ENCODE measurements at places on chromosomes 2 and 18.
A peak's percentile ranks its signal among the peaks of the same experiment; 100 is the strongest.

DNA sequence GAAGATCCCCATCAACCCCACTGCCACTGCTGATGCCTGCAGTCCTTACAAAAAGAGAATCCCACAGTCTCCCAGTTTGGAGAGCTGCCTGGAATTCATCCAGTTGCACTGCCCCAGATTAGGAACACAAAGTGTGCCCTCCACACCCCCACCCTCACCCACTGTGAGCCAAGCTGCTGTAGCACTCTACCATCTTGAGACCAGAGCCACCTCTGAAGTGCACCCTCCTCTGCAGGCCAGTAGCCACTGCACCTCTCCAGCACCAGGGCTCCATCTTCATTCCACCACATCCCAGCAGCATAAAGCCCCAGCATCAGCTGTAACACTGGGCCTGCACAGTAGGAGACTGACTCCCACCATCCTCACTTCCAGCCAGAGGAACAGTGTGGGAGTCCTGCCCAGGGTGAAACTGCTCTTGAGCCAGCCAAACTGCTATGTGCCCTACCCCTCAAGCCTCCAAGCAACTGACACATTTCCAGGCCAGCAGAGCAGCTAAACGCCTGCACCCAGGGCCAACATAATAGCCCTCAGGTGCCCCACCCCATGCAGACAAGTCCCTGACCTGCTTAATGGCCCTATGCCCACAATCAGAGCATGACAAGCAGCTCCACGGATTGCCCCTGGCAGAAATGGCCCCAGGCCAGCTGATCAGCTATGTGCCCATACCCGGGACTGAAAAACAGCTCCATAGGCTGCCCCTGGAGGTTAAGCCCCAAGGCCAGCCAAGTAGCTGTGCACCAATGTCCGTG is 206.0 kb downstream of the ATAD2B start:
- H3K27ac ChIP-seq = no peak overlapping the region
- peaks cover 7% of the 10 kb centered on the region for H3K4me1 ChIP-seq
- H3K36me3 ChIP-seq = no peaks in the 10 kb centered on the region
- H3K27me3 ChIP-seq = no peaks in the 10 kb centered on the region
- DNase-seq = no peak

GRCh38 chr2:118644190-118644589 is 203.3 kb downstream of the EN1 start:
- DNase-seq = no peak
- no peaks in the 10 kb centered on the region for H3K4me1 ChIP-seq
- no peak overlapping the region for H3K27ac ChIP-seq
- no peak overlapping the region for H3K4me3 ChIP-seq

- H3K36me3 ChIP-seq = no peaks in the 10 kb centered on the region
- peaks cover 14% of the 10 kb centered on the region for H3K4me1 ChIP-seq
- no peak overlapping the region for H3K27ac ChIP-seq
- no peaks in the 10 kb centered on the region for H3K27me3 ChIP-seq
- H3K4me3 ChIP-seq = no peak overlapping the region
- DNase-seq = no peak
These were observed 616.6 kb downstream of the ZEB2 start for GRCh38 chr2:143903172-143903856.

- peaks cover 10% of the 10 kb centered on the region for H3K4me1 ChIP-seq
- H3K27ac ChIP-seq = no peak overlapping the region
- no peaks in the 10 kb centered on the region for H3K27me3 ChIP-seq
- no peak overlapping the region for H3K4me3 ChIP-seq
These were observed 24.4 kb upstream of the ACKR3 start for GRCh38 chr2:236545248-236545658.

GRCh38 chr2:6556755-6557154 is 309.0 kb downstream of the CMPK2 start:
- H3K27ac ChIP-seq = no peak overlapping the region
- H3K36me3 ChIP-seq = no peaks in the 10 kb centered on the region
- DNase-seq = no peak
- H3K27me3 ChIP-seq = no peaks in the 10 kb centered on the region

DNA sequence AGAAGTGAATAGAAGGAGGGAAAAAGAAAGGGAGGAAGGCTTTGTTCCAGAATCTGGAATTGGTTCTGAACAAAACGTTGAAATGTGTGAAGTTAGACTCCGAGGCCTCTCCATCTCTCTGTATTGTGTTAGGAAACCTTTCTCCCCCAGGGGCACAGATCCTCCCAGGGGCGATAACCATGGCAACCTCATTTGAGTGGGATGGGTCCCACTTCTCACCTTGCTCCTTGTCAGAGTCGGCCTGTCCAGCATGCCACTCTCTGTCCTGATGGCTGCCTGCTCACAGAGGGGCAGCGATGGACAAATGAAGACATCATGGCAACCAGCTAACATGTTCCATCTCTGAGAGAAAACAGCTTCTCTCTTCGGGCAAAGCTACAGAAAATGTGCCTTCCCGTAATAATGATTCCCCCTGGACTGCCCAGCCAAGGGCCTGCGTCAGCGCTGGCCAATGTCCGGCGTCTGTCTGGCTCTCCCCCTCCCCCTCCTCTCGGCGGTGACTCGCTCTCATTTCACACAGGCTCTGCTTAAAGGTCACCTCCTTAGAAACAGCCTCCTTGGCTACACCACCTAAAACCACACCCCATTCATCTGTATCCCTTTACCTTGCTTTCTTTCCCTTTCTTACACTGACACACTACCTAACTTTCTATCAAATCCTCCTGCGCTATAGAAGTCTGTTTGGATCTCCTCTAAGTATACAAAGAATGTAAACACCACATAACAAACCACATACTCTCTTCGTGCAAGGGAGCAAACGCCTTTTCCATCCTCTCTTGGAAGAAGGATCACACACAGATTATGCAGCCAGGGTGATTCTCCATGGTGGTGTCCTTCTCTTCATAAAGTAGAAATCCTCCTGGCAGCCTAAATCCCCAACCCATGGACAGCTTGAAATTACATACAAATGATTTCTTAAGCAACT is 32.1 kb upstream of the TTC39C start:
- no peak for DNase-seq
- peak overlapping the region; percentile 4 for H3K27ac ChIP-seq
- H3K4me1 ChIP-seq = peaks cover 18% of the 10 kb centered on the region
- H3K36me3 ChIP-seq = no peaks in the 10 kb centered on the region

- H3K27ac ChIP-seq = no peak overlapping the region
- no peak for DNase-seq
- H3K36me3 ChIP-seq = no peaks in the 10 kb centered on the region
- H3K4me3 ChIP-seq = no peak overlapping the region
- peaks cover 33% of the 10 kb centered on the region for H3K4me1 ChIP-seq
- H3K27me3 ChIP-seq = no peaks in the 10 kb centered on the region
These were observed 99.0 kb downstream of the PRKCE start for GRCh38 chr2:45750484-45750883.

- H3K27ac ChIP-seq = no peak within 1 kb of the TSS
- H3K36me3 ChIP-seq = no peaks in the 10 kb centered on the region
- H3K4me3 ChIP-seq = peak within 1 kb of the TSS; percentile 46
- DNase-seq = no peak
- peaks cover 38% of the 10 kb centered on the region for H3K4me1 ChIP-seq
These were observed at the start of gene LRP2 for GRCh38 chr2:169362118-169362893. Gene LRP2, minus strand, starts transcription at chr2:169362534. Its CDS starts 135 bp downstream, at chr2:169362399.

DNA sequence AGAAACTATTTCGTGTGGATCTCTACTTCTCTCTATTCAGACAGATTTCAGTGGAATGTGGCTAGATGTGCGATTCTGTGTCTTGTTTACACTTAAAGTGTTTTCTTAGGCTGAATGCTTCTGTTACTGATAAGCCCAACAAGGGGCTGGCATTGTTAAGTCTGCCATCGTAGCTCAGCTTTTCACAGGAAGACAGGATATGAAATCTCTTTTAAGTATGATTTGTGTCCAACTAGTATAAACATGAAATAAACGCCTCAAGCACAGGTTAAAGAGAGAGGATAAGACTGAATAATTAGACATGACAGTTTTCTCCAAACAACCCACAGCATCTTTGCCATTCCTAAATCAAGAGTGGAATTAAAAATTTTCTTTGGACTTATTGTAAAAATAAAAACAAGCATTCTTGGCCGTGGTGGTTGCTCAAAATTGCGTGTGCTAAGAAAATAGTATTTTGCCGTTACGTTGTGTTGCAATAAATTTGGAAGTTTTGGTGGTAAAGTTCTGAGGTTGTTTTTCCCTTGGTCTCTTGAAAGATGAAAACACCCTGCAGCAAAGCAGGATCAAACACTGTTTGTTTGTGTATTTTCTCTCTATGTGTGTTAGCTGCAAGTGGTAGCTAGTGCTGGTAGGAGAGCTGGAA is 1.0 kb downstream of the VIT start:
- H3K4me1 ChIP-seq = no peaks in the 10 kb centered on the region
- DNase-seq = no peak
- no peak overlapping the region for H3K27ac ChIP-seq
- peak overlapping the region; percentile 28 for H3K4me3 ChIP-seq
- H3K27me3 ChIP-seq = no peaks in the 10 kb centered on the region

GRCh38 chr2:238149841-238150572 is 8.8 kb upstream of the ERFE start:
- no peaks in the 10 kb centered on the region for H3K4me1 ChIP-seq
- no peaks in the 10 kb centered on the region for H3K36me3 ChIP-seq
- no peaks in the 10 kb centered on the region for H3K27me3 ChIP-seq
- no peak overlapping the region for H3K27ac ChIP-seq
- H3K4me3 ChIP-seq = no peak overlapping the region
- no peak for DNase-seq

- DNase-seq = no peak
- H3K4me1 ChIP-seq = peaks cover 12% of the 10 kb centered on the region
- no peak overlapping the region for H3K4me3 ChIP-seq
- H3K36me3 ChIP-seq = no peaks in the 10 kb centered on the region
These were observed 76.9 kb upstream of the MAP3K20 start for GRCh38 chr2:172998547-172999272.

DNA sequence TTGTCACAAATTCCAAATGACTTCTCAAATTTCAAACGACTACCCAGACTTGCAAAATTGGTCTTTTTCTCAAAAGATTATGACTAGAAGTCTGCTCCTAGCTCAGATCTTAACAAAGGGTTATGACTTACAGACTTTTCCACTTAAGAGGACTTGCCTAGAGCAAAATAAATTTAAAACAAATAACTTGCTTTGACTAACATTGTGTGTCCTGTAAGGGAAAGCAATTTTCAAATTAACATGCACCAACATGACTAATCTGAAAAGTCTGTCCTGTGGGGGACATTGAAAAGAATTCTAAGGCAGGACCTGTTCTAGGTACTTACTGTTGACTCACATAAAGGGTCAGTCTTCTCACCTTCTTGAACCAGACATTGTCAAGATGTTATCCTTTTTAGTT is 53.5 kb upstream of the TMEM200C start:
- no peaks in the 10 kb centered on the region for H3K4me1 ChIP-seq
- no peaks in the 10 kb centered on the region for H3K27me3 ChIP-seq
- no peak overlapping the region for H3K4me3 ChIP-seq

GRCh38 chr2:45269149-45269793 is 260.0 kb upstream of the SIX2 start:
- no peak overlapping the region for H3K4me3 ChIP-seq
- H3K4me1 ChIP-seq = no peaks in the 10 kb centered on the region
- DNase-seq = no peak
- H3K36me3 ChIP-seq = no peaks in the 10 kb centered on the region
- H3K27ac ChIP-seq = no peak overlapping the region
- no peaks in the 10 kb centered on the region for H3K27me3 ChIP-seq

DNA sequence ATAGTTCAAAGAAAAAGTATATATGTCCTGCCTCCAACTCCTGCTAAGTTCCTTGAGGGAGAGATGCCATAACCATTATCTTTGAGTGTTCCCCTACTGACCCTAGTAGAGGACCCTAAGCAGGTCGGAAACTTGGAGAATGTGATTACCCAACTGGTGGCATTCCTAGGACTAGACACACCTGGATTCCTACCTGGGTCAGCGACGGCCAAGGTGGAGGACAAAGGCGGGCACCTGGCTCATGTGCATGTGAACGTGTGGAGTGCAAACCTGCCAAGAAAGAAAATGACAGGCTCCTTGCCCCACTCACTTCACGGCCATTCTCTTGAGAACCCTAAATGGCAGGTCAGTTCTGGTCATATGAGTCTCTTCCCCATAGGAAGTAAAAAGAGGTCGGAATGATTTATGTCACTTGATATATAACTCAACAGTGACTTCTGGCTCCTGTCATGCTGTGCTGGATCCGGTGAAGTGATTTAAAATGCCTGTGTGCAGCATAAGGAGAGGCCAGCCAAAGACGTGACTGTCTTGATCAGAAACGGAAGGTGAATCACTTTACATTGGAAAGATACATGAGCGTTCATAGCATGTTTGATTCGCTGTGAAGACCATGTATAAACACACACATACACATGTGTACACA is 371.6 kb downstream of the EIPR1 start:
- no peak overlapping the region for H3K4me3 ChIP-seq
- H3K27ac ChIP-seq = no peak overlapping the region
- DNase-seq = no peak
- no peaks in the 10 kb centered on the region for H3K27me3 ChIP-seq
- no peaks in the 10 kb centered on the region for H3K36me3 ChIP-seq
- no peaks in the 10 kb centered on the region for H3K4me1 ChIP-seq

DNA sequence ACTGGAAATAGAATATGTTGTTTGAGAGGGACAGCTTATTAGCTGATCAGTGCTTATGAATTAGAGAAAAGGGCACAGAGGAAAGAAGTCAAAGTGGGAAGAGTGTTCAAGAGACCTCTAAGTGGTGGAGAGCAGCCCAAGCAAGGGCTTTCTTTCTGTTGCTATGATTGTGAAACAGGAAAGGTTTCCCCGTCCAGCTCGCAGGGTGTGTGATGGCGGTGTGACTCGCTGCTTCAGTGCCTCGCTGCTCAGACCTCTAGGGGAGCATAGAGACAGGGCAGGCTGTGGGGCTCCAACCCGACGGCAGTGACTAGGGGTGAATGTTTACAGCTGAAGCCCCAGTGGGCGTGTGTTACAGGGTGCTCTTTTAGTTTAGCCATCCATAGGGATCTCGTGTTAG is 166.5 kb upstream of the COPS8 start:
- DNase-seq = no peak
- H3K4me1 ChIP-seq = no peaks in the 10 kb centered on the region
- H3K4me3 ChIP-seq = no peak overlapping the region
- no peaks in the 10 kb centered on the region for H3K27me3 ChIP-seq
- no peak overlapping the region for H3K27ac ChIP-seq

DNA sequence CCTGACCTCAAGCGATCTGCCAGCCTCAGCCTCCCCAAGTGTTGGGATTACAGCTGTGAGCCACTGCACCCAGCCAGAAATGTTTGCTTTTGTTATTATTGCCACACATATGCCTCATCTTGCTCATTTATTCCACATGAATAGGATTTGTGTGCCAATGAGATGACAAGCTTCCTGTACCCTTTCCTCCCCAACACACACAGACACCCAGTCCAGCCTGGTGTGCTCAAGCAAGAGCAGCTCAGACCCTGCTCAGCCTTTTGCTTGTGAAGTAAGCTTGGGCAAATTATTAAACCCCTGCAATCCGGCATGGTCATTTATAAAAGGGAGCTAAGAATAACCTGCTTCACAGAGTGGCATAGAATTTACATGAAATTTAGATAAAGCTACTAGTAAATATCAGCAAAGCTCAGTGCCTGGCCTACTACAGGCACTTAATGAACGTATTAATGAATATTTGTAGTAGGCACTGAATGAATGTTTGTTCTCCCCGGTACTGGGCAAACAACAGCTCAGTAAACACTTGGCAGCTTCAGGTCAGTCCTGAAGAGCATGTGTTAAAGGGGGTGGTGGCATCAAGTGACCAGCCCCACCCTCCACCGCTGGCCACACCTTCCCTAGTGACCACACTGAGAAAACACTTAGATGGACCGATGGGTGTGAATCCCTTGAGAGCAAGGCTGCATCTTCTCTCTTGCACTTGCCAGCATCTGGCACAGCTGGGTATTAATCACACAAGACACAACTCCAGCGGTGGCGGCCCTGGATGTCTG is 280.2 kb downstream of the SRBD1 start:
- H3K36me3 ChIP-seq = no peaks in the 10 kb centered on the region
- H3K27me3 ChIP-seq = no peaks in the 10 kb centered on the region
- H3K27ac ChIP-seq = no peak overlapping the region
- no peak overlapping the region for H3K4me3 ChIP-seq
- H3K4me1 ChIP-seq = no peaks in the 10 kb centered on the region
